ENCODE measurements at places on chromosomes 6 and 20.
A peak's percentile ranks its signal among the peaks of the same experiment; 100 is the strongest.

DNA sequence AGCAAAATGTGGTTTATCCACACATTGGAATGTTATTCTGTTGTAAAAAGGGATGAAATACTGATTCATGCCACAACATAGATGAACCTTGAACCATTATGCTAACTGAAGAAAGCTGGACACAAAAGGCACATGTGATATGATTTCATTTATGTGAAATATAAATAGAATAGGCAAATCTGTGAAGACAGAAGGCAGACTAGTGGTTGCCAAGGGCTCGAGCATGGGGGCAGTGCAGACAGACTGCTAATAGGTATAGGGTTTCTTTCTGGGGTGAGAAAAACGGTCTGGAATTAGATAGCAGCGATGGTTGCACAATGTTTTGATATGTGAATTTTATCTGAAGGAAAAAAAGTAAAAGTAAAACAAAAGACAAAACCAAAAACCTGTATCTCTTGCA, 54.6 kb upstream of the FNDC1 start:
- no peak for DNase-seq

GRCh38 chr20:22525821-22526220, 58.6 kb downstream of the FOXA2 start:
- DNase-seq = no peak

DNA sequence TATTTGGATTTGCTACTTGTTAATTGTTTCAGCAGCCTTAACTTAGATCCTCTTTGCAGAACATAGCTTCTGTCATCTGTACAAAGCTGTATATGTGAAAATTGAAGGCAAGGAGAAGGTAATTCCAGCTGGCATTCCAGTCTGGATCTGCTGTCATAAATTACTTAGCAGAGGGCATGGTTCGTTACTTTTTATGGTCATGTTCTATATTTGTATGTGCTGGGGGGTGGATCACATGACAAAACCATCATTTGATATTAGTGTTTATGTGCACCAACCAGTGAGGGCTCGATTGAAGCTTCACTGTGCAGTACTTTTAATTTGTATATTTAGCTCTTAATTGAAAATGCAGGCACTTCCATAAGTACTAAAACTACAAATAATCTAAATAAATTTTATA, 80.2 kb downstream of the CAP2 start:
- no peak for DNase-seq

- no peak for DNase-seq
Observed at GRCh38 chr6:160198606-160199211, 59.9 kb downstream of the SLC22A2 start.

DNA sequence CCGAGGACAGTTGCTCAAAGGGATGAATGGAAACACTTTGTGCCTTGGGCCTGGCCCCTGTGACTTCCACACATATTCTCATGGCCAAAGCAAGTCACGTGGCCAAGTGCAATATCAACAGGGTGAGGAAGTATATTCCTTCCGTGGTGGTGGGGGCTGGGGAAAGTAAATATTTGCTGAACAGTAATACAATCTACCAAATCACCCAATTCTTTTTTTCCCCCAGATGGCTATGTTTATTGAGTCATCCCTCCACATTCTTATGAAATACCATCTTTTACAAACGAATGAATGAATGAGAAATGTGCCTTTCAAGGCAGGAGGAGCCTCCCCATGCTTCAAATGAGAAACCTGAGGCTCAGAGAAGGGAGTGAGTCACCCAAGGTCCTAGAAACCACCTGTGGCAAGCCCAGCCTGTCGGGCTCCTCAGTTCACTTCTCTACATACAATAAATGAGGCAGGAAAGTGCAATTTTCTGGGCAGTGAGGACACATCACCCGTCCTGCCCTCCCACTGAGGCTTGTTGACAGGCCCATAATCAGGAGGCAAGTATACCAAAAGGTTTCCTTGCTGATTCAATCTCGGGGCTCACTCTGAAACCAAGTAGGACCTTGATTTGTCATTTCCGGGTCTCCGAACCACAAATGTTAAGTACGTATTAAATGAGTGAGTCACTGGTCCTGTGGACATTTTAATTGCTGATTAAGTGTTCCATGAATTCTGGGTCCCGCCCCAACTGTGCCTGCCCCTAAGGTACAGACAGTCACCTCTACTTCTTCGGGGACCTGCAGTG, 25.3 kb upstream of the TOP1 start:
- DNase-seq = peak; percentile 96

DNA sequence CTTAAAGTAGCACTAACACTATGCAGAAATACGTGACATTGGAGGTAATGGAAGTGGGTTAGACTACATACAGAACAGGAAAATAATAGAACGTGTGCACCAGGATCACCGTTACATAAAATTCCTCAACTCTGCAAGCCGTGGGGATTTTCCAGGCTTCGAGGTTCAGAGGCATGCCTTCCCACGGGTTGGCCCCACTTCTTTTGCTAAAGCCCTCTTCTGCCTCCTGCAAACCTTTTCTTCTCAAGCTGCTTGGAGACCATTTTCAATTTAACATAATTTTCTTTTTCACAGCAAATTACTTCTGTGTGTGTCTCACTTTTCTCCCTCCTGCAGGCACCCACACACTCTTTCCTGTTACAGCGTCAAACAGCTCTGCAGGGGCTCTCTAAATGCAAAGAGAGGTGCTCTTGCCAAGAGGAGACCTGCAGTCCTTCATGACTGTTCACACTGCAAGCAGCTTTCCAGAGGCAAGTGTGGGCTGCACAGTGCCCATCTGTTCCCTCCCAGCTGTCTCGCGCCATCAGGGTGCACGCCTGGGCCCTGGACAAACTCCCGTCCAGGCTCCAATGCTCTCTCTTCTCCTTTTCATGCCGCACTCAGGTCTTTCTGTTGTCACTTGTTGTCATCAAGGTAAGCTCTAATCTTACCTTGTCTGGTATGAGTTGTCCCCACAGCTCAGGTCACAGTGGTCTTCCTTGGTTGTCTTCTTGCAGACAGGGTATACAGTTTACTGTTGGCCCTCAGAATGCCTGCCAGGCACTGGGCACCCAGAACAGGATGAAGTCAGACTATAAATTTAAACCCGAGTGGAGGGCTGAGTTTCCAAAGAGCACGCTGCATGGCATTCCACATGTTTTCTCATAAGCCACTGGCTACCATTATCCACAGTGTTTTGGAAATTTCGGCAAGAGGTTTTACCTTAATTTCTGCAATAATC, 164.8 kb upstream of the GGTLC1 start:
- DNase-seq = no peak
